ENCODE measurements at places on chromosomes 7 and 10. TPM values are rescaled to one million over a fixed set of nuclear protein-coding genes. Genes with fewer than 3 reads are reported as not detected.
A peak's percentile ranks its signal among the peaks of the same experiment; 100 is the strongest.

DNA sequence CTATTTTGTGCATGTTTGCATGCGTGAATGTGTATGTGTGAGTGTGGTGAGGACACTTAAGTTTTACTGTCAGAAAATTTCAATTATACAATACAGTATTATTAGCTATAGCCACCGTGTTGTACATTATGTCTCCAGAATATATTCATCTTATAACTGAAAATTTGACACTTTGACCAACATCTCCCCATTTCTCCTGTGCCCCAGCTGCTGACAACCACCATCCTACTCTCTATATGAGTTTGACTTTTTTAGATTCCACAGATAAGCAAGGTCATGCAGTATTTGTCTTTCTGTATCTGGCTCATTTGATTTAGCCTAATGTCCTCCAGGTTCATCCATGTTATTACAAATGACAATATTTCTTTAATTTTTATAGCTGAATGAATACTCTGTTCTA is 195.0 kb downstream of the GPR37 start:
- H3K4me3 ChIP-seq, result no peak overlapping the region
- H3K27me3 ChIP-seq, result no peaks in the 10 kb centered on the region
- no peaks in the 10 kb centered on the region for H3K36me3 ChIP-seq
- DNase-seq, result no peak
- no peak overlapping the region for H3K27ac ChIP-seq

- no peak for DNase-seq
- H3K27ac ChIP-seq, result peak overlapping the region; percentile 87
- peaks cover 43% of the 10 kb centered on the region for H3K4me1 ChIP-seq
- peak overlapping the region; percentile 47 for H3K4me3 ChIP-seq
Measured at GRCh38 chr10:68992636-68993440, 4.2 kb downstream of the KIFBP start.

DNA sequence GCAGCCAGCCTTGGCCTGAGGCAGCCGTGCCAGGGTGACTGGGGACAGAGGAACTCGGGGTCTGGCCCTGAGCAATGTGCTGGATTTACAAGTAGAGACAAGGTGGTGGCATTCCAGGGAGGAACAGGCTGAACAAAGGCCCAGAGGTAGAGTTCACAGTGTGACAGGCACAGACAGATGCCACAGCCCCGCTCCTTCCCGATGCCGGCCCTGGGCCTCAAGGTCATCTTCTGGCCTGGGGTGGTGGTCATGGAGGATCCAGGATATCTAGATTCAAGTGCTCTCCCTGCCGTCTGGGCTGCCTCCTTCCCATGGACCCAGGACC is 68.9 kb upstream of the COL13A1 start:
- no peaks in the 10 kb centered on the region for H3K36me3 ChIP-seq
- no peak overlapping the region for H3K4me3 ChIP-seq
- H3K27ac ChIP-seq, result no peak overlapping the region
- DNase-seq, result no peak
- H3K27me3 ChIP-seq, result peaks cover 25% of the 10 kb centered on the region
- H3K4me1 ChIP-seq, result peaks cover 9% of the 10 kb centered on the region

- H3K4me1 ChIP-seq, result no peaks in the 10 kb centered on the region
- H3K36me3 ChIP-seq, result no peaks in the 10 kb centered on the region
- no peaks in the 10 kb centered on the region for H3K27me3 ChIP-seq
- H3K4me3 ChIP-seq, result no peak overlapping the region
- DNase-seq, result no peak
- no peak overlapping the region for H3K27ac ChIP-seq
Measured at GRCh38 chr7:121961089-121961867, 88.3 kb downstream of the PTPRZ1 start.

- H3K27me3 ChIP-seq, result peaks cover 25% of the 10 kb centered on the region
- H3K27ac ChIP-seq, result no peak overlapping the region
- H3K4me3 ChIP-seq, result no peak overlapping the region
- H3K4me1 ChIP-seq, result peaks cover 4% of the 10 kb centered on the region
- no peak for DNase-seq
- no peaks in the 10 kb centered on the region for H3K36me3 ChIP-seq
Measured at GRCh38 chr7:23205909-23206767, 24.3 kb downstream of the NUP42 start.

DNA sequence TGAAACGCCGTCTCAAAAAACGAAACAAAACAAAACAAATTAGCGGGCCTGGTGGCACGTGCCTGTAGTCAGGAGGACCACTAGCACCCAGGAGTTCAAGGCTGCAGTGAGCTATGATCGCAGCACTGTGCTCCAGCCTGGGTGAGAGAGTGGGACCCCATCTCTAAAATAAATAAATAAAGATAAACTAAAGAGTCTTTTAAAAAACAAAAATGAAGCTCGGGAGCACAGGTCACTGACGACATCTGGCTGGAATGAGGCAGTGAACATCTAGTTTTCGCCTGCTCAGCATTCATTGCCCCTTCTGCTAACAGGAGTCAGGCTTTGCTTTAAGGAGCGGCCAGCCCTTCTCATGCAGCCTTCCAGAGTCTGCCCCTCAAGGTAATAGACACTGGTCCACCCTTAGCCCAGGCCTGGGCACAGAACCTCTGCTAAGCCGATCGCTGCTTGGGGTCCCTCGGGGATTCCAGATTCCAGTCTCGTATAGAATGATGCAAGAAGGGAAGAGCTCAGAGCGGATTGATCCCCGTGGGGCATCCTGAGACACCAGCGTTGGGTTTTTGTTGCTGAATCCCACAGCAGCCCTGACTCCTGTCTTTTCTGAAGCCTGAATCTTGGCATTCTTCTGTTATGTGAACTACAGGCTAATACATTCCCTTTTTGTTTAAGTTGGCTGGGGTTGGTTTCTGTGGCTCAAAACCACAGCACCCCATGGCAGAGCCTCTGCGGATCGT is 14.2 kb upstream of the FOXK1 start:
- DNase-seq, result no peak
- H3K27me3 ChIP-seq, result peaks cover 13% of the 10 kb centered on the region
- H3K36me3 ChIP-seq, result no peaks in the 10 kb centered on the region
- peaks cover 5% of the 10 kb centered on the region for H3K4me1 ChIP-seq
- no peak overlapping the region for H3K27ac ChIP-seq

DNA sequence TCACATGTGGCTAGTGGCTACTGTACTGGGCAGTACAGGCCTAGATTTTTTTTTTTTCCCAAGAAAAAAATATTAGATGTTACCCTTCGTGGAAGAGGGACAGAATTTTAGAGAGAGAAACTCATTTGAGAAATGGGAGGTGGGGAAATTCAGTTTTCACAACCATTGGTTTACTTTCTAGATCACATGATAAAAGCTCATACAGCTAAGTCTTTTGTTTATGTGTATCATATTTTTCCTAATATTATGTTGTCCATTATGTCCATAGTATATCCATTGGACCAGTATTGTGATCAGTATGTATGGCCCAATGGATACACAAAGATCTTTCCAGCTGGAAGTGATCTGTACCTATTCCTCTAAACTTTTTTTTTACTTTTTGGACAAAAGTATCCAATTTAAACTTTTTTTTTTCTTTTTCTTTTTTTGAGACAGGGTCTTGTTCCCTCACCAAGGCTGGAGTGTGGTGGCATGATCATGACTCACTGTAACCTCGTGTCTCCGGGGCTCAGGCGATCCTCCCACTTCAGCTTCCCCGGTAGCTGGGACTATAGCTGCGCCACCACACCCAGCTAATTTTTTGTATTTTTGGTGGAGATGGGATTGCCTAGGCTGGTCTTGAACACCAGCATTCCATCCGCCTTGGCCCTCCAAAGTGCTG is 4.1 kb downstream of the CALU start:
- no peak overlapping the region for H3K27ac ChIP-seq
- H3K4me1 ChIP-seq, result peaks cover 42% of the 10 kb centered on the region
- no peak for DNase-seq
- H3K36me3 ChIP-seq, result peaks cover 2% of the 10 kb centered on the region

DNA sequence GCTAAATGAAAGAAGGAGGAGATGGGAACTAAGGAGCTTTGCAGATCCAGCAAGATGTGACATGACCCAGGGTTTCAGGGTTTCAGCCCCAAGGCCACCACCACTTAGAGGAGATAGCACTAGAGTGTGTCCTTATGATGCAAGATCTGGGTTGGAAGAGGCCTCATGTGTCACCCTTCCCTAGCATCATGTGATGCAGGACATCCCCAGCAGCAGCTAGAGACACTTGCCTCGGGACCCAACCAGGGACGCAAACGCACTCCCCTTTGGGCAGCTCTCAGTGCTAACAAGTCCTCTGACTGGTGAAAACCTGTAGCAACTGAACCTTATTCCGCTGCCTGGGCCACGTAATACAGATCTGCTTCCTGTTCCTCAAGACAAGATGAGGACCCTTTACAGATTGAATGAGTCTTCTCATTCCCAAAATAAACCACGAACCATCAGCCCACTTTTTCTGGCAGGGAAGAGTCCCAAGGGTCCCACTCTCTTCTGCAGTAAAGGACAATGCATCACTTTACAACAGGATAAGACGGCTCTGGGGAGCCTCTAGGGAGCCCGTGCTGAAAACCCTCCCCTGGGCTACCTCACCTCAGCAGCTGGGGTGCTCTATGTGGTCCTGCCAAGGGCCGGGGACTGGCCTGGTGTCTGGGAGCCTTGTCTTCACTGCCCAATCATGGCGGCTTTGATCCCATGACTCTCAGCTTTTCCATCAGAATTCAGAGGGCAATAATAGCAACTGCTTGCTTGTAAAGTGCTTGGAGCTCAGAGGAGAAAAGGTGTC is 44.8 kb upstream of the GDF10 start:
- peak overlapping the region; percentile 39 for H3K27ac ChIP-seq
- DNase-seq, result no peak
- peaks cover 24% of the 10 kb centered on the region for H3K4me1 ChIP-seq
- H3K27me3 ChIP-seq, result no peaks in the 10 kb centered on the region

- H3K27ac ChIP-seq, result no peak overlapping the region
- no peaks in the 10 kb centered on the region for H3K36me3 ChIP-seq
- DNase-seq, result no peak
- H3K4me3 ChIP-seq, result no peak overlapping the region
Measured at GRCh38 chr10:129944456-129944855, 19.6 kb downstream of the EBF3 start.

- no peak for DNase-seq
- no peaks in the 10 kb centered on the region for H3K36me3 ChIP-seq
- H3K4me1 ChIP-seq, result no peaks in the 10 kb centered on the region
- H3K27me3 ChIP-seq, result peaks cover 4% of the 10 kb centered on the region
- peak overlapping the region; percentile 53 for H3K27ac ChIP-seq
Measured at GRCh38 chr7:47852330-47853245, 95.7 kb downstream of the PKD1L1 start.

- H3K4me1 ChIP-seq, result peaks cover 11% of the 10 kb centered on the region
- DNase-seq, result no peak
- H3K27ac ChIP-seq, result peak overlapping the region; percentile 67
- peak overlapping the region; percentile 81 for H3K4me3 ChIP-seq
Measured at GRCh38 chr10:12681252-12681651, 320.3 kb downstream of the CCDC3 start.

- no peaks in the 10 kb centered on the region for H3K27me3 ChIP-seq
- peak within 1 kb of the TSS; percentile 84 for H3K27ac ChIP-seq
- peak; percentile 71 for DNase-seq
- peaks cover 15% of the 10 kb centered on the region for H3K4me1 ChIP-seq
- H3K4me3 ChIP-seq, result peak within 1 kb of the TSS; percentile 93
Measured at GRCh38 chr10:38094158-38094926, at the start of gene ZNF37A. Gene ZNF37A (plus strand): TSS chr10:38094337. CDS start chr10:38096618, 2,281 bp downstream.

- H3K4me3 ChIP-seq, result no peak overlapping the region
- no peaks in the 10 kb centered on the region for H3K27me3 ChIP-seq
- peaks cover 2% of the 10 kb centered on the region for H3K36me3 ChIP-seq
- H3K27ac ChIP-seq, result no peak overlapping the region
- no peak for DNase-seq
- H3K4me1 ChIP-seq, result peaks cover 2% of the 10 kb centered on the region
Measured at GRCh38 chr7:144853542-144853941, 17.7 kb upstream of the TPK1 start.

GRCh38 chr7:106092204-106092603 is 19.9 kb downstream of the SYPL1 start:
- no peak for DNase-seq
- H3K27me3 ChIP-seq, result no peaks in the 10 kb centered on the region
- no peak overlapping the region for H3K4me3 ChIP-seq
- peak overlapping the region; percentile 21 for H3K27ac ChIP-seq
- H3K36me3 ChIP-seq, result peaks cover 10% of the 10 kb centered on the region

DNA sequence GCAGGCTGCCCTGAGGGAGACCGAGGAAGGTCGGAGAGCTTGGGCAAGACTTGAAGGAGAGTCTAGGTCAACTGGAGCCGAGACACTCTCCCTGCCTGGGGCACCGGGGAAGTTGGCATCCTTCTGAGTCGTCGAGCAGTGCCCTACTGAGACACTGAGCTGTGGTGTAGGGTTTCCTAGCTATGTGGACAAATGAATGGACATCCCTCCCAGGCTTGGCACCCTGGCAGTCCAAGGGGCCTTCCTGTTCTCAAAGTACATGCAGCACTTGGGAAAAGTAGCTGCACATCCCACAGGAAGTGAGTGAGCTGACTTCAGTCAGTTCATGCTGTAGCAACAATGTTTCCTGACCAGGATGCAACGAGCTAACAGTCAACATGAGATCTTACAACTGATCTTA is 57.2 kb upstream of the INPP5A start:
- H3K36me3 ChIP-seq, result peaks cover 4% of the 10 kb centered on the region
- peaks cover 4% of the 10 kb centered on the region for H3K4me1 ChIP-seq
- H3K27ac ChIP-seq, result no peak overlapping the region
- peaks cover 54% of the 10 kb centered on the region for H3K27me3 ChIP-seq
- no peak overlapping the region for H3K4me3 ChIP-seq

SFTPA1 gene
- not detected for total RNA-seq

FHIP2A gene
- 65.3 TPM for total RNA-seq

SLC18A3 gene
- not detected for total RNA-seq

PDE1C gene
- total RNA-seq, result not detected

SAP25 gene
- 43.1 TPM for total RNA-seq

NAT16 gene
- total RNA-seq, result not detected

PDK4 gene
- 0.18 TPM for total RNA-seq

DPY19L1 gene
- total RNA-seq, result 12.2 TPM

GCK gene
- total RNA-seq, result not detected

FXYD4 gene
- total RNA-seq, result not detected

C10orf105 gene
- 0.37 TPM for total RNA-seq

PNLIP gene
- not detected for total RNA-seq

ADAMTS14 gene
- not detected for total RNA-seq
